ENCODE measurements at places on chromosomes 2 and 18.

DNA sequence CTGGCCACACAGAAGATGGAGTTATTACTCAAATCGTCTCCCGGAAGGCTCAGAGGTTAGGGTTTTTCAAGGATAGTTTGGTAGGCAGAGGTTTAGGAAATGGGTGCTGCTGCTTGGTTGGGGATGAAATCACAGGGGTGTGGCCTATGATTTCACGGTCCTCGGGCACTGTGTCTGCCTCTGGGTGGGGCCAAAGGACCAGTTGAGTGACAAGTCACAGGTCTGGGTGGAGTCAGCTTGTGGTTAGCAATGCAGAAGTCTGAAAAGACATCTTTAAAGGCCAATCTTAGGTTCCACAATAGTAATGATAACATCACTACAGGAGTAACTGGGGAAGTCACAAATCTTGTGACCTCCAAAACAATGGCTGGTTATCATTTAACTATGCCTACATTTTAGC is 387.8 kb downstream of the ZNF521 start:
- DNase-seq: no peak

DNA sequence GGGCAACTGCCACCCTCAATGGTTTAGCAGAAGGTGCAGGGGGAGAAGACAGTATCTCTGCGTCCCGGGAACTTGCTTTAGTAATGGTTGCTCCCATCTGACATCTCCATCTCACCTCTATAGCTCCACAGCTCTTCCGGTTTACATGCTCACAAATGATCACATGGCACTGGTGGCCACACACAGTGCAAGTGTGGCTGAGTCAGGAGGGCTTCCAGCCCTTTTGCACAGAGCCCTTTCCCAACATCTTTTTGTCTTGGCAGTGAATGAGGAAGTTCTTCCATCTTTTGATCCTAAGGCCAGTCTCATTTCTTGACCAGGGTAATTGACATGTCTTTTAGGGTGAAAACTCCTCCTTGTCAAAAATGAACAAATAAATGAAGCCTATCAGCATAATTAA is 347.7 kb downstream of the LPIN1 start:
- DNase-seq: no peak

DNA sequence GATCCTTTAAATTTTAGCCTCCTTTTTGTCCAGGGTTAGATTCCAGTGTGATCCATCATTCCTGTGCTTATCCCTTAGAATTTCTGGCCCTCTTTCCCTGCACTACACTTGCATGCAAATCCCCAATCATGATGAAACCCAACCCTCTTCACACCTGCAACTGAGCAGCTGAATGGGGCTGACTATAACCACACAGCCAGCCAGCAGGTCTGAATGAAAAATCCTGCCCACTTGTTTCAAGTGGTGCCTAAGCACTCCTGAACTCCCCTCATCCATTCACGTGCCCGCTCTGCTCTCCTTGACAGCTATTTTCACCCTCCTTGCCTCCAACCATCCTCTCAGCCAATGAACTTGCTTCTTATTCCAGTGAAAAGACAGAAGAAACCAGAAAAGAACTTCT is 80.5 kb upstream of the AFF3 start:
- no peak for DNase-seq

DNA sequence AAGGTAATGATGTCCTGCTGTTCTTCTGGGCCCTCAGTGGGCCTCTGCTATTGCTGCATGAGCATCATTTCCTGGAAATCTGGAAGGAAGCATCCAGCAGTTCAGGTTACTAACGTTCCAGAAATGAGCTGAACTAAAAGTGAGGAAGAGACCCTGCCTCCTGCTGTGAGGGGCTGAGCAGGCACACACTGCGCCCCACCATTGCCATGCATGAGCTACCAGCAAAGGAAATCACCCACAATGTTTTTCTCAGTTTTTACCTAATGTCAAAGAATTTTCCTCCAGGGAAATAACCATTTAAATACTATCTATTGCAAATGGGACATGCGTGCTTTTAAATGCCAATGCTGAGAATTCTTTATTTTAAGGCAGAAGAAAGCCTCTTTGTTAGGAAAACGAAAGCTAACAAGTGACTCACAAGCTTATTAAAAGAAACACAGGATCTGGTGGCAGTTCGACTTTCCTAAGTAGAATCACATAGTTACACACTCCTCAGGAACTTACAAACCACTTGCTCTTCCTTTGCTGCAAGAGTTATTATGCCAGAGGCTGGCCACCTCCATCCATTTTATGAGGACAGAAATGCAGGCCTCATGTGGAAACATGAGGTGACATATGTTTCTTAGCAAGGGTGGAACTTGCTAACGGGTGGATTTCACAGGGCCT is 152.6 kb upstream of the TTC39C start:
- no peak for DNase-seq

- DNase-seq: no peak
Observed at GRCh38 chr2:111176388-111176787, 55.7 kb downstream of the BCL2L11 start.

GRCh38 chr2:38290332-38290731 is 86.7 kb downstream of the ATL2 start:
- no peak for DNase-seq

DNA sequence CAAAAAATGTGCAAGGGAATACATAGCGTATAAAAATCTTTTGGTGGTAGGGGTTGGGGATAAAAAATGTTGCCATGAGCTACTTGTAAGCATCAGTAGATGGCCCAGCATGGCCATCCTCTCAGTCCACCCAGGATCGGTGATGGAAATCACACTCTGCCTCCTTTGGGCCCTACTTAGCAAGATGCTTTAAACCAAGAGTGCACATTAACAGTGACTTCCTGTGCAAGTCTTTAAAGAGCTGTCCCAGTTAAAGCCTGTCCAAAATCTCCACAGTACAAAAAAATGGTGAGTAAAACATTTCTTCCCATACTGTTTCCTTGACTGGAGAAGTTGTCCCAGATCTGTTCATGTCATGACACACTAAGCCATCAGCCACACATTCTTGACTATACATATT is 18.0 kb downstream of the ANKRD44 start:
- no peak for DNase-seq

- no peak for DNase-seq
Observed at GRCh38 chr2:16674154-16674553, 8.5 kb upstream of the CYRIA start.

- no peak for DNase-seq
Observed at GRCh38 chr2:59947917-59948541, 605.4 kb downstream of the BCL11A start.

GRCh38 chr2:100645695-100646429 is 83.1 kb downstream of the PDCL3 start:
- no peak for DNase-seq

DNA sequence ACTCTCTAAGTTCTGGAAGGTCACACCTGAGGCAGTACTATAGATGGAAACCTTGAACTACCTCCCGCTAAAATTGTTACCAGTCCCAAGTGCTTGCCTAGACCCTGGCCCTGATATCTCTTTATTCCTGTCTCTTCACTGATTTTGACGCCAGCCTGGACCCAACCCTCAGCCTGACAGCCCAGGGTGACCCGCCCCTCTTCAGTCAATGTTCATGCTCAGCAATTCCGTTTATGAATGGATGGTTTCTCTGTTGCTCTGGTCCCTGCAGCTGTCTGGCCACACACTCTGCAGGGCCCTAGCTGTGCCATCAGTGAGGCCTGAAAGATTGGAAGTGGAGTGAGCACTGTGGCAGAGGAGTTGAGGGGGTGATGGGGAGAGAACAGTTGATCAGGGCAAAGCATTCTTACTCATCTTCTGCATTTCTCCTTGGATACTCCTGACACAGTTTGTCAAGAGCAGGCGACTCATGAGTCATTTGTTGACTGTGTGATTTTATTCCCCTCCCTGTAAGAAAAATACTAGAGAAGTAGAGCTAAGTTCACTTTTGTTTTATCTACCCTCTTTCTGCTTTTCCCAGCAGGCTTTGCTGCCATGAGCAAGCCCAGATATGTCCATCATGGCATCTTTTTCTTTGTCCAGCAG is 46.0 kb downstream of the NPAS2 start:
- DNase-seq: no peak

DNA sequence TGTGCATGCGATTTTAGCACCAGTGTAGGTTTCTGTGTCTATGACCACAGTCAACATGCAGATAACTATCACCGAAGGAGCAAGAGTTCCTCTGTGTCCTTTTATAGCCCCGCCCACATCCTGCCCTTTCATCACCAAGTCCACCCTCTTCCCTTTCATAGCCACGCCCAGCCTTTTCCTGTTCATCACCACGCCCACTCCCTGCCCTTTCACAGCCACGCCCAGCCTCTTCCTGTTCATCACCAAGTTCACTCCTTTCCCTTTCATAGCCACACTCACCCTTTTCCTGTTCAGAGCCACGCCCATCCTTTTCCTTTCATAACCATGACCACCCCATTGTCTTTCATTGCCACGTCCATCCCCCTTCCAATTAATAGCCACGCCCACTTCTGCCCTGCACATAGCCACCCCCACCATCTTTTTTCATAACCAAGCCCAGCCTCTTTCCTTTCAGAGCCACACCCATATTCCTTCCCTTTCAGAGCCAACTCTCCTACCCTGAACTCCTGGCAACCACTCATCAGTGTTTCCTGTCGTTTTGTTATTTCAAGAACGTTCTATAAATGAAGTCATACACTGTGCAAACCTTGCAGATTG is 273.9 kb downstream of the MYT1L start:
- peak; percentile 52 for DNase-seq

- no peak for DNase-seq
Observed at GRCh38 chr2:240422658-240423329, 12.7 kb upstream of the GPC1 start.

DNA sequence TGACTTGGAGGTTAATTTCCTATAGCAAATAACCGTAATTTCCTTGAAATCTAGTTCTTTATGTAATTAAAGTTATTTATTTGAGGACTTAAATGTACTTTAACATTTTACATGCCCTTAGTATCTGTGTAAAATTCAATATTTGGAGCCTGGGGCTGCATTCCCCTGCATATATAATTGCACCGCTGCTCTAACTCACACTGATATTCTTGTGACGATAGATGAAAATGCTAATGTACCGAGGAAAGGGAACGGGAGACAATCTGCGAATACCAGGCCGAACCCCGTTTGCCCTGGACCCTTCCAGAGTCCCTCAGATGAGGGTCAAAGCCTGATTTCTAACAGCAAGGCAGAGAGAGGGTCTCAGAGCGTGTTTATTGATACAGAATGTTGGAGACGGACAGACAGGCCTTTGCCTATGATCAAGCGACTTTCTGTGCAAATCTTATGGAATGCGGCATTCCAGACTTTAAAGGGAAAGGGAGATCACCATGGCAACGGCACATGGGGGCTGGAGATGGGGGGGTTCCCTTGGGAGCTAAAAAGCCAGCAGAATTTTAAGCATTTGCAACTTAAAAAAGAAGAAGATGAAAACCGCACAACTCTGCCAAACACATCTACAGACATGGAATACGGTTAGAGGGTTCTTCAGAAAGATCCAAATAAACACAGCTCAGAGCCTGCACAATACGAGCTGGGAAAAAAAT is 57.6 kb upstream of the TWIST2 start:
- no peak for DNase-seq

GRCh38 chr18:34723143-34723542 is 13.0 kb downstream of the DTNA start:
- DNase-seq: no peak

- DNase-seq: no peak
Observed at GRCh38 chr2:152468899-152469692, 134.1 kb downstream of the FMNL2 start.

DNA sequence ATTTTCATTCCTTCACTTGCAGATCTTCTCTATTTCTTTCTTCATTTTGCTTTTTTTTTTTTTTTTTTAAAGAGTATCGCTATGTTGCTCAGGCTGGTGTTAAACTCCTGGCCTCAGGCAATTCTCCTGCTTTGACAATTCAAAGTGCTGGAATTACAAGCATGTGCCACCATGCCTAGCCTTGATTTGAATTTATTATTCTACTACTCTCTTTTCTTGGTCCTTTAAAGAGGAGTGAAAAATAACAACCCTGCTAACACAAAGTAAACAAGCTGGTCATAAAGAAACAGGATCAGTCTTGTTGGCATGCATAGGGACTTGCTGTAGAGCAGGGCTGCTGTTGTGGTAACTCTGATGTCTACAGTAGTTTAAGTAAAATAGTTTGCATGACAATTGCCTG is 1615.3 kb upstream of the ZEB2 start:
- DNase-seq: no peak

- DNase-seq: no peak
Observed at GRCh38 chr2:185665251-185665814, 73.3 kb upstream of the FSIP2 start.

- no peak for DNase-seq
Observed at GRCh38 chr2:211722928-211723327, 815.7 kb downstream of the ERBB4 start.

DNA sequence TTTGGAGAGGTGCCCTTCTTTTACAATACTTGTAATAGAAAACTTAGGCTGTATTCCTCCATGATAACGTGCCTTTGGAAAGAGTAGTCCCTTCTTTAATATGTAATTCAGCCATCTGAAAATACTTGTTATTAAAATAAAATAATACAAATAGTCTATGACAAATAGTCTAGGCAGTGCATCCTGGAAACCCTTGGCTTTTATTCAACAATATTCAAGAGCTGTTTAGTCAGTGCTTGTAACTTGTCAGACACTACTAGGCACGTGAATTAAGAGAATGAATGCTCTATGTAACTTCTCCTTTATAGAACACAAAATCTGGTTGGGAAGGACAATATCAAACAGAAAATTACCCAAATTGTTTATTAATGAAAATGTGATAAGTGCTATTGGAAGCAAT is 388.2 kb downstream of the MTX2 start:
- no peak for DNase-seq

- DNase-seq: no peak
Observed at GRCh38 chr2:227497158-227497557, 25.2 kb downstream of the AGFG1 start.

DNA sequence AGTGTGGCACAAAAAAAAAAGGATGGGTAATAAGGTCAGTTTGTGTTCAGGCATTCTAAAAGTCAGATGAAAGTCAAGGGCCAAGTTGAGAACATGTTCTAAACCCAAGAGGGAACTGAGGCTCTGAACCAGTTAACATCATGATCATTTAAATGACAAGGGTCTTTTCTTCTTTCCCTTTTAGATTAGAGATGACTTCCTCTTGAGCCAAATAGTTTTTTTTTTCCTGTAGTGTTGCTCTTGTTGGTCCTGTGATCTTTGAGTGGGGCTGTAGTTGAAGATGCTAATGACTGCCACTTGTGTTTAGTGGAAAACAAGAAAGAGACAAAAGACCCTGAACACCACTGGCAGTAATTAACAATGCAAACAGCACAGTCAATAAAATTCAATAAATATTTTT is 482.7 kb upstream of the SYT4 start:
- no peak for DNase-seq

GRCh38 chr2:109304242-109304641 is 175.2 kb downstream of the SH3RF3 start:
- no peak for DNase-seq

- no peak for DNase-seq
Observed at GRCh38 chr2:168182550-168183249, 64.7 kb downstream of the STK39 start.

GRCh38 chr2:135299658-135300244 is 231.3 kb downstream of the ZRANB3 start:
- DNase-seq: no peak

DNA sequence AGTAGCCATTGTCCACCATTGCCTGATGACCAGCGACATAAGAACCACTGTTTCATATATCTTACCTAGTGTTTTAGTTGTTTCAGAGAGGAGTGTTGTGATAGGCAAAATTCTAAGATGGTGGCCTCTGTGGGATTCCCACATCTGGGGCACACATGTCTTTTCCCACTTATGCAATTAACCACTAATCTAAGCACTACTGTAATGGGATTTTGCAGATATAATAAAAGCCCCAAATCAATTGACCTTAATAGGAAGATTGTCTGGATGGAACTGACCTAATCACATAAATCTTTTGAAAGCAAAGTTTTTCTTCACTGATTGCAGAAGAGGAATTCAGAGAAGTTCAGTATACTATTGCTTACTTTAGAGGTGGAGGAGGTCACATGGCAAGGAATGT is 469.9 kb downstream of the NUP35 start:
- no peak for DNase-seq

Data from activated CD4-positive, alpha-beta T cell treated with anti-CD3 and anti-CD28 coated beads for 24 hours (primary cell).